Stimulated activated CD4-positive, alpha-beta T cell treated with anti-CD3 and anti-CD28 coated beads, Interleukin-15, amount 100 ng/mL, for 1 hour (primary cell): ENCODE measurements at places on chromosomes 2 and 18.
A peak's percentile ranks its signal among the peaks of the same experiment; 100 is the strongest.

GRCh38 chr2:42457011-42457410 lies 36.8 kb downstream of the KCNG3 start:
- no peak for DNase-seq

- DNase-seq, result no peak
These were observed 373.6 kb downstream of the DCDC2C start for GRCh38 chr2:4077017-4077416.

DNA sequence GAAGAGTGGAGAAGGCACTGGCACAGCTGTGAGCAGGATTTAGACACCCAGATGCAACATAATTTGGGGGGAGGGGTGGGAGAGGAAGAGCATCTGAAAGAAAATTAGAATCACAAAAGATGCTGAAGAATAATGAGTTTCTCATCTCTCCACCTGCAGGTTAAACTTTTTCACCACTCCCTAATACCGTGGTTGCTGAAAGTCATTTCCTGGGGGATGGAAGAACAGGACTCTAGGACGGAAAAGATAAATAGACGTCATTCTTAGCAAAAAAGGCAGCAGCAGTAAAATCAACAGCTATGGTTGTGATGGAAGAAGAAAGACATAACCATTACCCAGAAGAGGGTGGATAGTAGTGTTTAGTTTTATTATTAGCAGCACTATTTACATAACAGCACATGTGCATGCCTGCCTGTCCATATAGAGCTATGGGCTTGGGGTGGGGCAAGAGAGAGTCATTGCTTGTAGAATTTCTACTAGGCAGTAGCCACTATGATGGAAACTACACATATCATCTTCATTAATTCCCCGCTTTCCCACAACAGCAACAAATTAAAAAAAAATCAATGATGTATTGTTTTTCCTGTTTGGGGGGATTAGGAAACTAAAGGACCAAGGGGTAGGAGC lies 212.2 kb downstream of the TRIB2 start:
- no peak for DNase-seq

DNA sequence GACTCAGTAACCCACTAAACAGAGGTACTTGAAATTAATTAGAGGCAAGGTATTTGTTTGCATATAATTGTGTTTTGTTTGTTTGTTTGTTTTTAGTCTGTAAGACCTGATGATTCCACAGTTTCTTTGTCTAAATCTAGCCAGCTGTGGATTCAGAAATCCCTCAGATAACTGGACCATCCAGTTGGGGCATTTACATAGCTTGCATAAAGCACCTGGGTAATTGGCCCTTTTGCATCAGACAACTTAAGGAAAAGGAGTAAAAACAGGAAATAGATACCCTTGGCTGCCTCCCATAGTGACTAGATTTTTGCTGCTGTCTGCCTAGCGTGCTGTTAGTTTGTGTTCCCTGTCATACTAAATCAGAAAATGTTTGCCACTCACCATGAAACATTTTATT lies 46.6 kb upstream of the XIRP2 start:
- DNase-seq, result no peak

GRCh38 chr2:74497777-74498499 lies 1.5 kb downstream of the LBX2 start:
- no peak for DNase-seq

- no peak for DNase-seq
These were observed 370.3 kb upstream of the LINC00305 start for GRCh38 chr18:64519201-64519600.

- DNase-seq, result no peak
These were observed 687 bp upstream of the DSG3 start for GRCh38 chr18:31446854-31447253.

GRCh38 chr2:226584518-226585055 lies 215.0 kb downstream of the IRS1 start:
- DNase-seq, result no peak

GRCh38 chr2:78263571-78263970 lies 741.4 kb upstream of the LRRTM4 start:
- DNase-seq, result no peak

GRCh38 chr2:43165378-43166069 lies 60.9 kb downstream of the ZFP36L2 start:
- DNase-seq, result no peak

DNA sequence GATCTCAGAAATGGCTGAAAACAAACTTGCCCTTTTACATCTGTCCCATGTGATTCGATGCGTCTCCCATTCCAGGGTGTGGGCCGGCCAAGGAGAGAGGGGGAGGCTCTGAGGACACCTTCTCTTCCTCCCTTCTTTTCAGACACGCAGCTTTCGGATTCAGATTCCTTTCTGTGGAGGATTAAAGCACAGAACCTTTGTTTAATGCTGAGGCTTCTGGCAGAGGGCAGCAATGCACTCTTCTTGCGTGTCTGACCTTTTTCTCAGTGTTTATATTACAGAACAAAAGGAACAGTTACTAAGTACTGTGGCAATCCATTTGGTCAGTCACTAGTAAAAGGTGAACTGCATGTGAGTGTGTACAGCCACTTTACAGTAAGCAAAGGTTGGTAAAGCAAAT lies 268.9 kb upstream of the CCDC68 start:
- no peak for DNase-seq

DNA sequence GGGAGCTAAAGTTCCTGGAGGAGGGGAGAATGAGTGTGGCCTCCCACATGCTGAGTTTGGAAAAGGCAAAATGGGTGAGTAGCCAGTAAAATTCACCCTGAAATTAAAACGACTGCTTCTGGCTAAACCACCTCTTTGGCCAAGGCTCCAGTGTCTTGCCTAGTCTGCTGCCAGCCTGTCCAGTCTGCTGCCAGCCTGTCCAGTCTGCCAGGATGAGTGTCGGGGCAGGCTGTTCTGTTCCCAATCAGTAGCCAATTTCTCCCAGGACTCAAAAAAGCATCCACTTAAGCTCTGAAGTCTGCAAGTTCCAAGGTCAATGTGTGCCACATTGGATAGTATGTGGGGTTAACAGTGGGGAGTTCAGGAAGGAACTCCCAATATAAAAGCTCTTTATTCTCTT lies 134.6 kb upstream of the KLHL29 start:
- no peak for DNase-seq

DNA sequence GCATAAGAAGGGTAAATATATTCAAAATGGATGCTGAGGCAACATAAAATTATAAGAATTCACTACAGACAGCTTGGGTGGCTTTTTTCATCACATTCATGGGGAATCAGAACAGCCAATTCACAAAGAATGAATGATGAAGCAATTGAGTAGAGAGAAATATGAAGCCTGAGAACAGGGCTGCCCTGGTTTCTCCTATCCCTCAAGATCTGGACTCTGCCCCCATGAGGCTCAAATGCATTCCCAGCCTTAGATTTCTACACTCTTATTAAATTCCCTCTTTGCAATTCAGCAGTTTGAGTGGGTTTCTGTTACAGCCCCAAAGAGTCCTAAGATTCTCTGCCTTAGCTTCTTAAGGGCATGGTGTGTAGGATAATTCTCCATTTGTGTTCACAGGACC lies 172.5 kb downstream of the MAIP1 start:
- no peak for DNase-seq

- DNase-seq, result no peak
These were observed 250.2 kb upstream of the CHAC2 start for GRCh38 chr2:53517406-53517805.

DNA sequence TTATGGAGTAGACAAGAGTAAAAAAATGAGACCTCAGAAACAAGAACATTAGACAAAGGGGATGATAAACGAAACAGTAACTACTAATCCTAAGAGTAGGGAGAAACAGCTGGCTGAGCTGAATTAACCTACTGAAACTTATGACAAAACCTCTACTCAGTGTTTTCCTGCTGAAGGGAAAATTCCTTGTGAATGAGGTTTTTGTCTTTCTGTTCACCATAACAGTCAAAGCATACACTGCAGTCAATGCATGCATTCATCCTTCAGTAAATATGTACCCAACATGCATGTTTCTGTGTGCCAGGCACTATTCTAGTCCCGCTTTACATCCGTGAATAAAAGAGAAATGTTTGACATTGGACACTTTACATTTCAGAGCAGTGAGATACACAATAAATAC lies 805.6 kb upstream of the KLHL29 start:
- DNase-seq, result no peak

GRCh38 chr2:134301099-134301927 lies 47.4 kb downstream of the MGAT5 start:
- no peak for DNase-seq

- no peak for DNase-seq
These were observed 17.2 kb downstream of the LTBP1 start for GRCh38 chr2:32963941-32964340.

- no peak for DNase-seq
These were observed 6.6 kb downstream of the EMX1 start for GRCh38 chr2:72923833-72924352.

DNA sequence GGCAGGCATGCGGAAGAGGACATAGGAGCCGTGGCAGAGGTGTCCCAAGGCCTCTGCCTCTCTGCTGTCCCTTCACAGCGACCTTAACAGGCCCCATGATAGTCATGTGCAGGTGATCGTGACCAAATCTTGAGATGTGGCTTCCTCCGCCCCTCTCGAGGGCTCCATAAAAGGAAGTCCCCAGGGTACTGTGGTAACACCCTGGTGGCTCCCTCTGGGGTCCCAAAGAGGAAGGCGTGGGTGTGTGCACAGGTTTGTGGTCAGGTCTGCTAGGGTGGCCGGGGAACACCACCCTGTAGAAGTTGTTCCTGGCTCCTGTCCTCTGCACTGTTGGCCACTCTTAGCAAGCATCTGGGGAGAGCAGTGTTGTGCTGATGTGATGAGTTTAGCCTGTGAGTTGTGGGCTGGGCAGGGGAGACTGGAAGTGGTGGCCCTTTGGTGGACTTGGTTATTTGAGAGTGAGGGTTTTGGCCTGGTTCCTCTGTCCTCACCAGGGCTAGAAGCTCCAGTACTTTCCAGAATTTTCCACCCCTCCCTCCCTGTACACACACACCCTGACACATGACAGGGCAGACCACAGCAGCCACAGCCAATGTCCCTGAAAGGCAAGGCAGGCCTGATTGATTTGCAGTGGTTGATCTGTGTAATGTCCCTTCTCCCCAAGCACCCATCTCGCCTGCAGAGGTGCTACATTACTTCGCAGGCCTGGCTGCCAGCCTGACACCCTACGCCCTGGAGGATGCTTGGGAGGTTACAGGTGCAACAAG lies 68.9 kb upstream of the BOD1L2 start:
- DNase-seq, result no peak

GRCh38 chr18:45379903-45380302 lies 235.4 kb upstream of the SLC14A2 start:
- no peak for DNase-seq

DNA sequence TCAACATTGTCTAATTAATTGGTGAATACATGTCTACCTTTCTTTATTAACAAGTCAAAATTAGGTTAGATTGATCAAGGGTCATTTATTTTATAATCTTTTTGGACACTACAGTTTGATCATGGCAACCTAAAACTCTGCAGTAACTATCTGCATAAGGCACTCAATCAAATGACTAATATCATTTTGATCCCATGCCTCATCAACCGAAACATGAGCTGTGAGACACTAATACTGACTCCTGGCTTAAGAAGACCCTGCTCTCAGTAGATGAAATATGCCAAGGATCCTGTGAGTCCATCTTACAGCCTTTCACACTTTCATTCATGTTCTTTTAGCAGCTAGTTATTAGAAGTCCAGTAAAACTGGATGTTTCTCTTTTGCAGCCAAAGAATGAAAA lies 169.4 kb upstream of the CAVIN2 start:
- DNase-seq, result no peak

GRCh38 chr2:143128681-143129580 lies at the start of gene ARHGAP15:
Gene ARHGAP15, plus strand, starts transcription at chr2:143129419.
- peak; percentile 36 for DNase-seq

DNA sequence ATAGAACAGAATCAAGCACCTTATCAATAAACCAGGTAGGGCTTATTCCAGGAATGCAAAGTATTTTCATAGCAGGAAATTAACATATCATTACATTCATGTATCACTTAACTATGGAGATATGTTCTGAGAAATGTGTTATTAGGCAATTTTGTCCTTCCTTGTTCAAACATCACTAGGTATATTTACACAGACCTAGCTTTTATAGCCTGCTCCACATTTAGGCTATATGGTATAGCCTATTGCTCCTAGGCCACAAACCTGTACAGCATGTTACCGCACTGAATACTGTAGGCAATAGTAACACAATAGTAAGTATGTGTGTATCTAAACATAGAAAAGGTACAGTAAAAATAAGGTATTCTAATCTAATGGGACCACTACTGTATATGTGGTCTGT lies 82.8 kb upstream of the KCTD1 start:
- no peak for DNase-seq

DNA sequence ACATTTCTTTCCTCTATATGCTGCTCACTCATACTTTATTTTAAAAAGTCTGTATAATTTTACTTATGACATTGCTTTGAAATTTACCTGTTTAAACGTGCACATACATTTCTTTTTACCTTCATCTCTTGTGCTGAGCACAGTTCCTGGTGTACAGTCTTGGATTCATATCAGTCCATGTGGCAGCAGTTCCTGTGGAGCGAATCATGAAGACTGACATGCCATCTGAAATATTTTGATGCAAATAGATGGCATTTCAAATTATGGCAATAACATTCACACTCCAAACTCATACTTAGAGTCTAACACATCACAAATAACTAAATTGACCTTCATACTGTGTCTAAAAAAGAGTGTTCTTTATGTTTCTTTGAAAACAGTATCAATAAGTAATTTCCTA lies 90.3 kb upstream of the CDH2 start:
- DNase-seq, result no peak

GRCh38 chr2:43941359-43941758 lies 54.4 kb downstream of the LRPPRC start:
- no peak for DNase-seq

DNA sequence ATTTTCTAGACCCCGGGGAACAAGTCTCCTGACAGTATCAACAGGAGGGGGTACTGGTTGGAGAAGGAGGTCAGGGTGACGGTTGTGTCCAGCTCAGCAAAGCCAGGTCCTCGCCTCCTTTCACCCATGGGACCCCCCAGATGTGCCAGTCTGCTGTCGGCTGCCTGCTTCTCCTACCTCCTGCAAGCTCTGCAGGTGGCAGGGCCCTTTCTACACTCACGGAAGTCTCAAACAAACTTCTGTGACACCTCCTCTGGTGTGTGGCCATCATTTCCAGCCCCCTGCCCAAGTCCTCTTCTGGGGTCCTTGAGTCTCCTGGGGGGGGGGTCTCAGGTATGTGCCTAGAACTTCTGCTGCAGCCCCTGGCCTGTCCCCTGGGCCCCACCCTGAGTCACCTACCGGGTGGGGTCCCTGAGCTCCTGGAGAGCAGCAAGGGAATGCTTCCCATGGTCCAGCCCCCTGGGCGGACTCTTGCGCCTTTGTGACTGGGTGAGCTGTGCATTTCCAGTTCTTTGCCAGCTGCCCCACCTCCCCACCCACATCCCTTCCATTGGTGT lies 12.8 kb downstream of the SH3RF3 start:
- no peak for DNase-seq

- no peak for DNase-seq
These were observed 365.3 kb downstream of the ERBB4 start for GRCh38 chr2:212173331-212173730.
